ENCODE measurements at places on chromosomes 5 and 9. TPM values are rescaled to one million over a fixed set of nuclear protein-coding genes. Genes with fewer than 3 reads are reported as not detected.
A peak's percentile ranks its signal among the peaks of the same experiment; 100 is the strongest.

CAMK4 gene
- total RNA-seq: 0.16 TPM

DNA sequence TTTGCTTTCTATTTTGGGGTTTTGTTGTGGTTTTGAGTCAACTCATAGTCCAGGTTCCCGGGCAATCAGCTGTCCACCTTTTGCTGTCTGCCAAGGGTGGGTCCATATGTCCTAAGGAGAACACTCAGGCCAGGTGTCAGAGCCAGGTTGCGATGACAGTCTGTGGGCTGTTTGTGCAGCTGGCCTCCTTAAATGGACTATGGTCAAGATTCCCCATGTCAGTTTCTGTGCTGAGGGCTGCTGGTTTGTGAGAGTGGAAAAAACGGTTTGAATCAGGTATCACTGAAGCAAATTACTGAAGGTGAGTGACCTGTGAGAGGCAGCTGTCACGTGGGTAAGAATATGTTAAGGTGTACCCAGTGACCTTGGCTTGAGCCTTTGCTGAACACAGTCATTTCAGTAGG, 33.0 kb downstream of the SNX30 start:
- no peak for DNase-seq

GRCh38 chr5:160047423-160047822, 38.5 kb downstream of the TTC1 start:
- no peak for DNase-seq

DNA sequence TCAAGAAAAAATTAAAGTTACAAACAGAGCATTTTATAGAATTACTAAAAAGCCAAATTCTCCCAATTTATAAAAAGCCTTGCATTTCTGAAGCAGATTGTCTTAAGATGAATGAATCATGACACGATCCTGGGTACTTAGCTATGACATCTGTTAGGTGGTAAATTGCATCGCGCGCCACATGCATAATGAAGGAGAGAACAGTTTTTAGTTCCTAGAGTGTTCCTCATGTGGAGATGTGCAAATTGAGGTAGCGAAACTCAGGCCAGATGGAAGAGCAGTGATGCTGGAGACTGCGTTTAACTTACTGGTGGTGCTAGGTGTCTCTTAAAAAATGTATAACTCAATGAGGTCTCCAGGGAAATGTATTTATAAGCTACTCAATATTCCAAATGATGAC, 516.1 kb downstream of the EFNA5 start:
- DNase-seq: no peak

DNA sequence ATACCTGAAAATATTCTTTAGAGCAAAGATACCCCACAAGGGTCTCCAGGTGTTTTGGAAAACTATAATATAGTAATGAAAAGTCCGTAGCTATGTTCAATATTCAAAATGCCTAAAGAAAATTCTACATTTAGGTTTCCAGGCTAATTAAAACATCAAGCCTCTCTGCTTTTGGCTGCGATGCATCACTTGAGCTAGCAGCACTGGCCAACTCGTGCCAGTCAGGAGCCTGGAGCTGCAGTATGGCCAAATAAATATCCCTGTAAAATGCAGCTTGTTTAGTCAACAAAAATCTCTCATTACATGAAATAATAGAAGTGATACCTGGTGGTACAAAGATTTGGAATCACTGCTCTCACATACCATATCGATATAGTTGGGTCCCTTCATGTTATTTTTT, 181.1 kb downstream of the ELAVL2 start:
- no peak for DNase-seq

DNA sequence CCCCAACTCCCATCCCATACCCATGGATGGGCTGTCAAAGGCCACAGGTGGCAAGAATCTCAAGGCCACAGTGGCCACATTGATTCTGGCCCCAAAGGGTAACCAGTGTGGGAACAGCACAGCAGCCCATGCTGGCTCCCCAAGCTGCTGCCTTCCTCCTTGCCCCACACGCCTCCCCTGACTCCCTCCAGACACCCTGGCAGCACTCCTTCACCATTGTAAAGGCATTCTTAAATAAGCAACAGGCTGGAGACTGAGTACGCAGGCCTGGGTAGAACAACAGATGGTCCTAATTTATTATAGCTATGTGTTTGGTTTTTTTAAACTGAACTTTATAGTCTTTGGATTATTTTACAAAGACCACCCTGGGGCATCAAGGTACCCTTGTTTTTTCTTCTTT, 158.8 kb downstream of the TSSK1B start:
- no peak for DNase-seq

GRCh38 chr5:87401626-87402025, 11.1 kb downstream of the CCNH start:
- DNase-seq: no peak

GRCh38 chr5:38796742-38797108, 49.1 kb upstream of the OSMR start:
- no peak for DNase-seq

IL6ST gene
- total RNA-seq: 137 TPM

DNA sequence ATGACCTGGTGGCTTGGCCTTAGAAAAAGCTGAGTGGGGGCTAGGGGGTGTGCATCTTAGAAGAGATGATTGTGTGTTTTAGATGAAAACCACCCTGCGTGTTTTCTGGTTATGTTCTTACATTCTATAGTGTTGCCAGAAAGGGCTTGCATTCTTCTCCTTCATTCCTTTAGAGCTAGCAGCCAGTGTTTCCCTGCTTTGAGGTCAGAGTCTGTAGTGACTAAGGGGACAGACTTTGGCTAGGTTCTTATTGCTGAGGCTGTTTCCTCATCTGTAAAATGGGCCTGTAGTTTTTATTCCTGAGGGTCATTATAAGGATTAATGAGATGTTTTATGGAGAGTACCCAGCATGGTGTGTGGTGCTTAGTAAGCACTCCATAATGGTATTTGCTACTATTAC, 6.4 kb downstream of the MAST4 start:
- DNase-seq: no peak

DNA sequence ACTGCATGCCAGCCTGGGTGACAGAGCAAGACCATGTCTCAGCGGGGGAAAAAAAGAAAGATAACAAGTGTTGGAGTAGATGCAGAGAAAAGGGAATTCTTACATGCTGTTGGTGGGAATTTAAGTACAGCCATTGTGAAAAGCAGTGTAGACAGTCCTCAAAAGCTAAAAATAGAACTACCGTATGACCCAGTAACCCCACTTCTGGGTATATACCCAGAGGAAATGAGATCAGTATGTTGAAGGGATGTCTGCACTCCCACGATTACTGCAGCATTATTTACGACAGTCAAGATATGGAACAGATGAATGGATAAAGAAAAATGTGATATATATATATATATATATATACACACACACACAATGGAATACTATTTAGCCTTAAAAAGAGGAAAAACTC, 225.3 kb upstream of the SLC24A2 start:
- DNase-seq: no peak

- DNase-seq: no peak
These were observed 85.3 kb downstream of the MVB12B start for GRCh38 chr9:126411948-126412284.

DNA sequence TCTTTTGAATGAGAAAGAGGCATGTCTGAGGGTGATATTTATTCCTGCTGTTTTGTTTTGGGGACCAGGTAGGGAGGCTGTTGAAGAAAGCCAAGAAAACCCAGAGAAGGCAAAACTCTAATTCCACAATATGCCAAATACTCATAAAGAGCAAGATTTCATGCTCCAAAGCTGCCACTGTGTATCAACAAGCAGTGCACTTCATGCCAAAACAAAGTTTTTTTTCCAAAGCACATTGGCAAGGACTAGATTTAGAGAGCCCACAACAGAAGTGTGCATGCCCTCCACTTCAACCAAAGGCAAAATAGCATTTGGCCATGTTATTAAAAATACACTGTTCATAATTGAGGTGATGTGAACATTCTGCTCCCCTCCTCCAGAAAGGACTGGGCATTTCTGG, 229.9 kb downstream of the EBF1 start:
- DNase-seq: no peak

GZMA gene
- total RNA-seq: 1.0 TPM

SLC25A2 gene
- 0.16 TPM for total RNA-seq

NAA35 gene
- 15.5 TPM for total RNA-seq

KCNV2 gene
- total RNA-seq: not detected

TAF11L5 gene
- total RNA-seq: not detected

PRRX2 gene
- total RNA-seq: 0.89 TPM

DNA sequence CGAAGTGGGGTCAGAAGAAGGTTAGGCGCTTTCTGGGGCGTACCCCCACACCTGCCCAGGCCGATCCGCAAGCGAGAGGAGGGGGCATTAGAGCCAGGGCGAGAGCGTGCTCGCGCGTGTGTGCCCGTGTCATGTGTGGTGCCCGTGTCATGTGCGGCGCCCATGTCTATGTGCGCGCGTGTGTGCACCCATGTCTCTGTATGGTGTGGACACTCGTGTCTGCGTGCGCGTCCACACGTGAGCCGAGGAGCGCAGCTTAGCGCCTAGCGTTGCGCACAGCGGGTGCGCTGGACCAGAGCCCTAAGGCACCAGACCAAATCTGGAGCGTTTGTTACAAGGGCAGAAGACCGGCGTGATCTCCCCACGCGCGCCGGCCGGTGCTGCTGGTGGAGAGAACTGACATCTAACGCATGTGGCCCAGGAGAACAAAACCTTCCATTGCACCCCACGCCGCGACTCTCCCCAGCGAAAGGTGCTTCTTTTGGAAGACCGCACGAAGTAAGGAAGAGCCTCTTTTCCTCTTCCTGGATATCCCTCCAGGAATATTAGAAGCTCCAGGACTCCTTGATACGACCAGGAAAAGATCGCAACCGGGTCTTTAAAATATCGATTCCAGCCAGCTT, 644 bp downstream of the NIM1K start:
- DNase-seq: peak; percentile 53

DNA sequence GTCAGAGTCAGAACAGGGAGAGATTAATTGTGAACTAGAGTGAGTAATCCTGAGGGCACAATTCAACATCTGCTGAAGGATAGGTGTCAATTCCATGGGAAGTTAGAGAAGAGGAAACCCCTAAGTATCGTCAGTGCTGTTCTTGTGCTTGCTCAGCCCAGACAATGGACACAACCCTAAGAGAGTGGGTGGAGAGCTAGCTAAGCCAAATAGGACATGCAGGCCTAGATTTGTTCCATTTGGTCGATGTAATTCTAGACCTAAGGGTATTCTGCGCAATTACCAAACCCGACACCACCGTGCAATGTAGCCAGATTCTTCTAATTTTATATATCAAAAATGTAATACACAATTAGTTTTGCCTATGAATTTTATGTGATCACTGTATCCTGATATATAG, 431.6 kb downstream of the SH3GL2 start:
- no peak for DNase-seq

DNA sequence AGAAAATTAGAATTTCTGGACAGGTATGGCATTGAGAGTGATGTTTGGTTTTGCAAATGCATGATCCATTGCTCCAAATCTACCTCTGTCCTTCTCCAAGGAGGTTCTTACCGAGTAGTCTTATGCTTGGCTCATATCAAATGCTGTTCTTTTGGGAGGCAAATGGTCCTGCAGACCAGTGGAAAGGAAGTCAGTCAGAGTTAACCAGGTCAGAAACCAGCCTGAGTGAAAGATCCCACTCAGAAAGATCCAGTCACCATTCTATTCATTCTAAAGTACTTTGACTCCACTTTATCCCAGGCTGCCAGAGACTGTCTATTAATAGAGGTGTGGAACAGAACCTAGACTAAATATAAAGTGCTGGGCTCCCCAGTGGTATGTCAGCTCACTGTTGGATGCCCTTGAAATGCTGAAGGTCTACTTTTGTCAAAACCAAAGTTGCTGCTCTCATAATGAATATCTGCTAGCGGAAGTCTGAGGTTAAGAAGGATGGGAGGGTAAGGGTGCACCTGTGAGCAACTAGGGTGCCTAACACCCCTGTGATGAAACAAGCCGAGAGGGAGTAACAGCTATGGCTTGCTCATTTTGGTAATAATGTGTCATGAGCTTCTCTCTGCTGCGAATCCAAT, 302.2 kb downstream of the ZNF608 start:
- no peak for DNase-seq

DNA sequence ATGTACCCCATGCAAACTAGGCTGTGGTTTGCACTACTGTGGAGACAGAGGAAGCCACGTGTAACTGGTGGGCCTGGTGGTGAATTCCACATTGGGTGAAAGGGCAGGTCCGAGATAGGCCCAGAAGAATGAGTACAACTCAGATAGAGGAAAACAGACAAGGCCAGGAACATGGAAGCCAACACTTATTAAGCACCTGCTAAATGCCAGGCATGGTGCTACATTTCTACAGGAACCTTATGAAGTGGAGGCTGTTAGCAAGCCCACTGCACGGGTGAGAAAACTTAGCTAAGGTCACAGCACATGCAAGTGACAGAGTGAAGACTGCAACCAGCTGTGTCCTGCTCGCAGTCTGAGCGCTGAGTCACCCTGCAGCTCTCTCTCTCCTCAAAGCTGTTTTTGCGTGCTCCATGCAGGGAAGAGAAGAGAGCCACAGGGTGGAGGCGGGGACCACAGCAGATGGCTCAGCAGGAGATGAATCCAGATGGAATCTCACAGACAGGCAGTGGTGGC, 65.5 kb upstream of the SPTLC1 start:
- DNase-seq: no peak

- no peak for DNase-seq
These were observed 20.1 kb downstream of the FIBCD1 start for GRCh38 chr9:130918826-130919558.

DNA sequence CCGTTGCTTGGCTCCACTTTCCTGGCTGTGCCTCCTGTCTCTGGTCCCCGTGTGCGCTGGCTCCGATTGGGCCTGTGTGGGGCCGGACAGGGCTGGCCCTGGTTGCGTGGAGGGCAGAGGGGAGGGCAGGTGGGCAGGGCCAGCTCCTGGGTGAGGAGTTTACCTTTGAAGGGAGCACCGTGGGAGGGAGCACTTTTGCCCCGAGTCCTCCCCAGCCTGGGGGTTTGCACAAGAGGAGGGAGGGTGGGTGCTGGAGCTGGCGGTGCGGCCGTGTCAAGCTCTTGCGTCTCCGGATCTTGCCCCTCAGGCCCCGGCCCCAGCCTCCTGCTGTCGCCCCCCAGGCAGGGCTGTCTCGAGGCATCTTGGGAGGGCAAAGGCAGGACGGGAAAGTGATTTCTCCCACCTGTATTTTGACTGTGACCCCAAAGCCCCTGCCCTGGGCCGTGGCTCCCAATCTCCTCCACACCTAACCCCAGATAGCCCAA, 48.3 kb upstream of the EXOC3 start:
- peak; percentile 33 for DNase-seq

GRCh38 chr5:36047384-36048160, 19.1 kb downstream of the UGT3A2 start:
- DNase-seq: no peak

ARSB gene
- total RNA-seq: 9.7 TPM

PAM gene
- total RNA-seq: 859 TPM

FAM169A gene
- total RNA-seq: 3.0 TPM

DNA sequence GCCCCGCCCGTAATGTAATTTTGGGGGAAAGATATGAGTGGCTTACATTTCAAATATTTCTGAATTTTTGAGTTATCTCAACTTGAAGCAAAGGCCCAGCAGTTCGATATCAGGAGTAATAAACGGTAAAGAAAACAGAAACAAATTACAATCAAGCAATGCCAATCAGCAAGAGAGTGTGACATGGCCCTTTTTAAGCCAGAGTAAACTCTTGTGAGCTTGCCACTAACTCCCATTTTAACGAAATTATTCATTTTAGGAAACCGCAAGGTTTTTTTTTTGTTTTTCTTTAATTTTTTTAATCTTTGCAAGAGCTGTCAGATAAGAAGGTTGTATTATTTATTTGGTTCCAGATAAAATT, 17.6 kb upstream of the CDK7 start:
- no peak for DNase-seq
